Foreskin keratinocyte (primary cell): ENCODE measurements at places on chromosomes 7 and 10. TPM values are rescaled to one million over a fixed set of nuclear protein-coding genes. Genes with fewer than 3 reads are reported as not detected.
A peak's percentile ranks its signal among the peaks of the same experiment; 100 is the strongest.

SDK1 gene
- total RNA-seq, result 0.58 and 0.63 TPM in 2 replicates

CLEC5A gene
- 0.04 TPM in 1 of 2 replicates, not detected in the other for total RNA-seq

BMI1 gene
- total RNA-seq, result 31.5 and 31.8 TPM in 2 replicates

WDFY4 gene
- total RNA-seq, result 0.04 TPM in 1 of 2 replicates, not detected in the other

AKR1C2 gene
- 6.8 and 8.6 TPM in 2 replicates for total RNA-seq

GRCh38 chr10:130455111-130455695 lies 319.0 kb downstream of the GLRX3 start:
- no peak for DNase-seq

- DNase-seq, result no peak
Observed at GRCh38 chr7:157150882-157151281, 12.2 kb downstream of the UBE3C start.

- DNase-seq, result peak; percentile 48
Observed at GRCh38 chr7:34184466-34184865, 279.1 kb downstream of the BMPER start.

DNA sequence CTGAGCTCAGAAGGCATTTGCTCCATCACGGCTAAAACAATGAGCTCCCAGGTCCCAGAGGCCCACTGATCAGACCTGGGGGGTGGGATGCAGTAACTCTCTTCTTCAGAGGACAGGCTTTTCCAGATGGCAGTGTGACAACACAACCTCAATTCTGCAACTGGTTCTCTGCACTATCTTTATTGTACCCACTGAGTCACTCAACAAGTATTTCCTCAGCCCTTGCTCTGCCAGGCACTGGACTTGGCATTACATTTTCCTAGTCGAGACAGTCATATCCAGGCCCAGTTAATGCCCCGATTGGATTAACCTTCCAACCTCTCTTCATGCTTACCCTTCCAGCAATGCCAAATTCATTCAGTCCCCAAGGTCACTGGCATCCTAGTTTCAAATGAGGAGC lies 72.6 kb downstream of the JAZF1 start:
- peak; percentile 35 for DNase-seq

DNA sequence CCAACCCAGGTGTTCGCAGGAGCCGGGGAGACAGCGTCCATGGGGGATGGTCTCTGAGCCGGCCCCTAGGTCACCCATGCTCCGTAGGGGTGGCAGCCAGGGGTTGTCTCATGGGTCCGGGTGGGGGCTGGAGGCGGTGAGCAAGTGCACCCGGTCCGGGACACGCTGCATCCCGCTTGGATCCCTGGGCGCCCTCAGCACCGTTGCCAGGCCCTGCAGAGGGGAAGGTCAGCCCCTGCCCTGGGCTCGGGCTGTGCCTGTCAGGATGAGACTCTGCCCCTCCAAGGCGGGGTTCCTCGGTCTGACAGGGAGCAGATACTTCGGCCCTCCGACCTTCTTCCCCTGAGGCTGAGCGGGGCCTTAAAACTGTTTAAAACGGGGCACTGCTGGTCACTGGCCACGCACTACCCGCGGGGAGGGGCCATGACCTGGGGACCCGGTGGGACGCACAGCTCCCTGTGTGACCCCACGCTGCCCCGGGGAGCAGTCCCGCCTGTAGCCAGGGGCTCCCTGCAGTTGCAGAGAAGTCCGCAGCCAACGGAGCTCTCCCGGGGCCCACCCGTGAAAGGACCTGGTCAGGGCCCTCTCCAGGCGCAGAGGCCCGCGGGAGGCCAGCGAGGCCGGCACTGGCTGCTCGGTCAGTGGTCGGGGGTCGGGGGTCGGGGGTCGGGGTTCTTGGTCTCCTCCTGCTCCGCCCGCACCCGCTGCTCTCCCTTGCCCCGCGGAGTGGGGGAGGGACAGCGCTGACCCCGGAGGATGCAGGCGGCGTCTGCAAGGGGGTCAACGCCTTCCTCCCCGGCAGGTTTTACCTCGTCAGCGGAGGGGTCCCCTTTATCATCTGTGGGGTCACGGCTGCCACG lies 33.4 kb upstream of the KNDC1 start:
- DNase-seq, result no peak

DNA sequence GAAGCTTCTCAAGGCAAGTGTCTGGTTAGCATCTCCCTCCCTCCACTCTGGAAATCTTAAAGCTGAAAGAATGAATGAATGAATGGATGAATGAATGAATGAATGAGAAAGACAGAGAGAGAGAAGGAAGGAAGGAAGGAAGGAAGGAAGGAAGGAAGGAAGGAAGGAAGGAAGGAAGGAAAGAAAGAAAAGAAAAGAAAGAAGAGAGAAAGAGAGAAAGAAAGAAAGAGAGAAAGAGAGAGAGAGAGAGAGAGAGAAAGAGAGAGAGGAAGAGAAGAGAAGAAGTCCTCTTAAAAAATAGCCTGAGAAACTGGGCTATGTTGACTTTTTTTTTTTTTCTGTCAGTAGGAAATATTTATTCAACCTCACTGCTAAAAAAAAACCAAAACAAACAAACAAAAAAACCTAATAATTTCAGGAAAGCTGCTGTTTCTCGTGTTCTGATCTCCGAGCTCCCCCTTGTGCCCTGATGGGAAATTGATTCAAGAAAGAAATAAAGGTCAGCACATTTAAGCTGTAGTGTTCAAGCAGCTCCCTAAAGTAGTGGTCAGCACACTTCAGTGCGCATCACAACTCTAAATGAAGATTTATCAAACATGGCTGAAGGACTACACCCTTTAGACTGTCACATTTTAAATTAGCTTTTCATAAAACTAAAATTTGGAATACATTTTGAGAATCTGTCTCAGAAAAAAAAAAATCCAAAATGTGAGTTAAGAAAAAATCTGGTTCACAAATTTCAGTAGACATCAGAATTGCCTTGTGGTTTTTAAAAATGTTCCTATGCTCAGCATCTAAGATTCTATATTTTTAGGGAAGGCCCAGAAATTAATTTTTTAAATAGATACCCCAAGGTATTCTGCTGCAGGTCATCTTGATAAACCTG lies 154.3 kb downstream of the ELAPOR2 start:
- peak; percentile 6 for DNase-seq

- DNase-seq, result no peak
Observed at GRCh38 chr7:150850273-150850672, 2.0 kb upstream of the AOC1 start.

- DNase-seq, result peak; percentile 52
Observed at GRCh38 chr10:94005050-94005449, 11.3 kb downstream of the PLCE1 start.

- DNase-seq, result no peak
Observed at GRCh38 chr10:132452216-132452650, 55.2 kb downstream of the PWWP2B start.

DNA sequence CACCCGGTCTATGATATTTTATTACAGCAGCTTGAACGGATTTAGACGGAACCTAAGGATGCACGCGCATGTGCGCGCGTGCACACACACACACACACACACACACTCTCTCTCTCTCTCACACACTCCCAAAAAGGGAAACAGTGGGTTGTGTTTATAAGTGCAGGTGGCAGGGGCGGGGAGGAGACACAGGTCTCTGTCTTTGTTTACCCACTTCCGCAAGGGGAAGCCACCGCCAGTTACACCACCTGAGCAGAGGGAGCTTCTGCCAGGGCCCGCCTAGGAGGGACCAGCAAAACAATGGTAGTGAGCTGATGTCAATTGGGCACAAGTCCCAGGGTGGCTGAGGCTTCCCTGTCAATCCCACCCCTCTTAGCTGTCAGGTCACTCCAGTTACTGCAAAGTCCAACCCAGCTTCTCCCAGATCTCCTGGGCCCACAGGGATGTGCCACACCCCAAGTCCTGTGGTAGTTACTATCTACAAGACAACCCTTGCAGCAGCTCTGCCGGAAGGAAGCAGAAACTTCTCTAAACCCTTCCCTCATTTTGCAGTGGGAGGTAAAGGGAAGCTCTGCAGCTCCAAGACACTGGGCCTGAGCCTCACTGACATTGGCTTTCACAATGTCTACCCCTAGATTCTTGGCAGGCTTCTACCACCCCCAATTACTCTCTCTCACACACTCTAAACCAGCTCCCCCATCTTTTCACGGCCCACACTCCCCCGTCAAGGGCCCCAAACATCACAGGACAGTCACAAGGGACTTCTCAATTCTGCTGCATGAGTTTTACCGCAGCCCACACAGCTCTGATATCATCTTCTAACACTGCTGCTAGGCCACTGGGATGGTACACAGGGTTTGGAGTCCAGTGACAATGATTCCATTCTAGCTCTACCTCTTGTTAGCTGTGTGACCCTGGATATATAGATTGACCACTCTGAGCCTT lies 17.6 kb downstream of the ANXA11 start:
- DNase-seq, result no peak

- no peak for DNase-seq
Observed at GRCh38 chr7:1103789-1104515, 16.0 kb downstream of the GPER1 start.
